Eye (tissue), 1 donor: ENCODE measurements at places on chromosomes 2 and 18.
A peak's percentile ranks its signal among the peaks of the same experiment; 100 is the strongest.

- peak; percentile 12 for DNase-seq
These were observed 934.8 kb upstream of the DDX18 start for GRCh38 chr2:116879650-116880160.

- peak; percentile 30 for DNase-seq
These were observed 217.8 kb upstream of the REV1 start for GRCh38 chr2:99707592-99707991.

DNA sequence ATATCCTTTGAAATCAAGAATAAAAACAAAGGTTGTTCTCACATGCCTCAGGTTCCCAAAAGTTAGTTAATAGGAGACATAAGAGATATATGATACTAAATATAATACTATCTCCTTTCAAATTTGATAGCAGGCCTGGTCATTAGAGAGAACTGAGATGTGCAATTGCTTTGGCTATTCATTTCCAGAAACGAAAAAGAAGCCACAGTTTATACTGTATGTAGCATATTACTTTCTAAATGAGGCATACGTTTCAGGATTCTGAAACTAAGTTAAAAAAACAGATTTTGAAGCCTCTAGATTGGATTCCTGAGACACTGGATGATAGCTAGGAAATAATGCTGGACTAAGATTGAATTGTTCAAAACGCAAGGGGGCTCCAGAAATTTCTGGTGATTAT is 7.1 kb downstream of the PPP1R1C start:
- no peak for DNase-seq

GRCh38 chr2:78486565-78486964 is 538.9 kb upstream of the REG3G start:
- no peak for DNase-seq

DNA sequence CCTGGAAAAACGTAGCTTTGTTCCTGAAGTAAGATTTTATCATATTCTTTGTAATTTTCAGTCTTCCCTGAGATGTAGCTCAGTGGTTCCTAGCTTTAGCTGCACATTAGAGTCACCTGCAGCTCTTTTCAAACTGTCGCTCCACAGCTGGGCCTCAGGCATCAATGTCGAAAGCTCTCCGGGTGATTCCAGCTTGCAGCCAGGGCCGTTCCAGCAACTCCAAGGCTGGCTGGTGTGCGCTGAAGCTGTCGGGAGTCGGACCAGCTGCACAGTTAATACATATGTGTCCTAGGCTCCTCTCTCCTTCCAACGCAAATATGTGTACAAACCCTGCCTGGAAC is 609 bp upstream of the ZNF2 start:
- DNase-seq, result no peak

DNA sequence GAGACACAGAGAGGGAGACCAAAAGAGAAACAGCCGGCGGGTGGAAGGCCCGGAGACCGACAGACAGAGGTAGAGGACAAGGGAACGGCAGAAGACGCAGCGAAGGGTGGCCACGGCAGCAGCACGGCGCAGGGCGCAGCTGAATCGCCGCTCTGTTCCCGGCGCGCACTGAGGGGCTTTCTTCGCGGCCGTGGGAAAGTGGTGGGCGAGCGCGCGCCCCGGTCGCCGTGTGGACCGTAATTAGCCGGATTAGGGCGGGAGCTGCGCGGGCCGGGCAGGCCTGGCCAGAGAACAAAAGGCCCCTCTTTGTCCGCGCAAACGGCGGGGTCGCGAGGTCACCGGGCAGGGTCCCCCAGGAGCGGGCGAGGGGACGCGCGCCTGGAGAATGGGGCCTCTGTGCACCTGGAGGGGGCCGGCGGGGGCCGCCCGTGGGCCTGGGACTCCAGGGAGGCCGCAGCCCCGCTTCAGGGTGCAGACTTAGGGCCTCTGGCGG is 158.3 kb downstream of the ZFP36L2 start:
- DNase-seq, result peak; percentile 79

GRCh38 chr2:185279999-185280398 is 458.6 kb upstream of the FSIP2 start:
- peak; percentile 51 for DNase-seq

- peak; percentile 92 for DNase-seq
These were observed 36.1 kb downstream of the DHRS9 start for GRCh38 chr2:169105476-169105875.

GRCh38 chr2:35708411-35708923 is 647.1 kb upstream of the CRIM1 start:
- DNase-seq, result peak; percentile 8

GRCh38 chr18:26729449-26729848 is 136.1 kb downstream of the AQP4 start:
- peak; percentile 84 for DNase-seq

DNA sequence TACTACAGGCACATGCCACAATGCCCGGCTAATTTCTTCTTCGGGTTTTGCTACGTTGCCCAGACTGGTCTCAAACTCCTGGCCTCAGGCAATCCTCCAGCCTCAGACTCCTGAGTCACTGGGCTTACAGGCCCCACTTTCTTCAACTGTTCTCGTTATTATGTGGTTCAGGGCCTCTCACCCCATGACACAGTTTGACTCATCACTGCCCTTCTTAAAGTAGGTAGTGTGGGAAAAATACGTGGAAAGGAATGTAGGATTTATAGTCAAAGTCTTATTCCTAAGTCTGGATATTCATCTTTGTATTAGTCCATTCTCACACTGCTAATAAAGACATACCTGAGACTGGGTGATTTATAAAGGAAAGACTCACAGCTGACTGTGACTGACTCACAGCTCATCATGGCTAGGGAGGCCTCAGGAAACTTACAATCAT is 19.4 kb downstream of the CENPA start:
- peak; percentile 12 for DNase-seq

- DNase-seq, result no peak
These were observed 374.6 kb downstream of the IRS1 start for GRCh38 chr2:226424971-226425370.

DNA sequence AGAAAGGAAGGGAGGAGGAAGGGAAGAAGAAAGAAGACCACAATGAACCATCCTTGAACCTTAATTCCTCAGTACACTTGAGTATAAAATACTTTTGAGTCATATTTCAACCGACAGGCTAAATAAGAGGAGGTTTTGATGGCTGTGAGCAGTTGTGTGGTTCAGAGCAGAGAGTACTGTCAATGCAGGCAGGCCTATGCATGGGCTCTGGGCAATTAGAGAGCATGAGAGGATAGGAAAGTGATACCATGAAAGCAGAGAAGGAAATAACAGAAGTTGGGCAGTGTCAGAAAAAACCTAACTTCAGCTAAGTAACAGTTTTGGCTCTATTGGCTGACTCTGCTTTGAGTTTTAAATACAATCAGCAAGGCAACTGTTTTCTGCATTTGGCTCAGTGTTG is 123.6 kb upstream of the STK17B start:
- no peak for DNase-seq

GRCh38 chr2:16656784-16657391 is 8.7 kb downstream of the CYRIA start:
- no peak for DNase-seq

DNA sequence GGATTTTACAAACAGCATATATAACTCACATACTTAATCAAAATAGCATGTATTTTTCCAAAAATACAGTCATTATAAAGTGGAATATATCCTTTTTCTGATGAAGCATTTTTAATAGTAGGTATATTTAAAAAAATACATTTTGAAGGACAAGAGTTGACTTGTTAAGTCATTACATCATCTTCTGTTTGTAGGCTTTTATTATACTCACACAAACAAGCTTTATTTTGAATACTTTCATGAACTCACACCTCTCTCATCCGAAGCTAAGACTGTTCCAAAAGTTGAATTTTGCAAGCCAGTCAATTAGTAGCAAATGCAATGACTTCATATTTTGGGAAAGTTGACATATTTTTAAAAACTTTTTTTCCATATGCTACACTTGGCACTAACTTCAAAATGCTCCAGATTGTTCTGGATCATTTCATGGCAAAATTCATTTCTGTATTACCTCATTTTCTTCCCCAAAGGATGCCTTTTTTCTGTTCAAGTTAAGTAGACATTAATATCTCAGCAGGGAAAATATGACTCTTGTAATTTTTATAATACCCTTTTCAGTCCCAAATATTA is 68.5 kb upstream of the WDR75 start:
- DNase-seq, result peak; percentile 40

- DNase-seq, result no peak
These were observed 220.3 kb downstream of the ATAD2B start for GRCh38 chr2:23706613-23707078.

- DNase-seq, result no peak
These were observed 170.5 kb downstream of the FAM210A start for GRCh38 chr18:13555865-13556264.

DNA sequence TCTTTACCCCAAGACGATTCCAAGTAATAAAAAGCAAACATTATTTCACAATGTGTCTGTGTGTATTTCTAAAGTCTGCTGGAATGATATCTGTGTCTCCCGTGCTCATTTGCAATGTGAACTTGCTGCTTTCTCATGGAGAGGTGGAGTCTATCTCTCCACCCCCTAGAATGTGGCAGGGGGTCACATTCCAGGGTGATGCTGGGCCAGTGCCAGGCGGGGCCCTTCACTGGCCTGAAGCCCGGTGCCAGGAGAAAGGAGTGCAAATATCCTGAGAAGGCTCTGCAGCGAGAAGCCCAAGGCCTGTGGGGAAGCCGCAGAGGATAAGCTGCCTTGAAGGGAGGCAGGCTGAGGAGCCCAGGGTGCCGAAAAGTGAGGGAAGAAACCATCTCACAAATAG is 26.8 kb upstream of the LDLRAD4 start:
- DNase-seq, result peak; percentile 50

DNA sequence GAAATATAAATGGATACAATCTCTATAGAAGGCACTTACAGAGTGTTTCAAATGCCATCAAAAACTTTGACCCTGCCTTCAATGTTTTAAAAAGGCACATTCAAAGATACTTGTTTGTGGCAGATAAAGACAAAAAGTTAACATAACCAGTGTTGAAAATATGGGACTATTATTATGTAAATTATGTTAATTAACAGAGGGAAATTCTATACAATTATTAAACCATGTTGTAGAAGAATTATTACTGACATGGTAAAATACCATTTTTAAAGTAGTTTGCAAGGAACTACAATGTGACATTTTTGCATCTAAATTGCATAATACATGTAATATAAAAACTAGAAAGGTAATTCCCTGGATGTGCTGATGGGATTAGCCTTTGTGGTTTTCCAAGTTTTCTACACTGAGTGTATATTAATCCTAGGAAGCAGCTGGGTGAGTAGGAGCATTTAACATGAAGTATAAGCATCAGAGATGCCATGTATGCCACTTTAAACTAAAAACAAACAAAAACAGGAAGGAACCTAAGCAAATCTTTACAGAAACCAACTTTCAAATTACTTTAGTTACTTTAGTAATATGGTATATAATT is 21.7 kb downstream of the MIB1 start:
- DNase-seq, result no peak

- DNase-seq, result no peak
These were observed 24.0 kb downstream of the MAIP1 start for GRCh38 chr2:199979398-199979797.

DNA sequence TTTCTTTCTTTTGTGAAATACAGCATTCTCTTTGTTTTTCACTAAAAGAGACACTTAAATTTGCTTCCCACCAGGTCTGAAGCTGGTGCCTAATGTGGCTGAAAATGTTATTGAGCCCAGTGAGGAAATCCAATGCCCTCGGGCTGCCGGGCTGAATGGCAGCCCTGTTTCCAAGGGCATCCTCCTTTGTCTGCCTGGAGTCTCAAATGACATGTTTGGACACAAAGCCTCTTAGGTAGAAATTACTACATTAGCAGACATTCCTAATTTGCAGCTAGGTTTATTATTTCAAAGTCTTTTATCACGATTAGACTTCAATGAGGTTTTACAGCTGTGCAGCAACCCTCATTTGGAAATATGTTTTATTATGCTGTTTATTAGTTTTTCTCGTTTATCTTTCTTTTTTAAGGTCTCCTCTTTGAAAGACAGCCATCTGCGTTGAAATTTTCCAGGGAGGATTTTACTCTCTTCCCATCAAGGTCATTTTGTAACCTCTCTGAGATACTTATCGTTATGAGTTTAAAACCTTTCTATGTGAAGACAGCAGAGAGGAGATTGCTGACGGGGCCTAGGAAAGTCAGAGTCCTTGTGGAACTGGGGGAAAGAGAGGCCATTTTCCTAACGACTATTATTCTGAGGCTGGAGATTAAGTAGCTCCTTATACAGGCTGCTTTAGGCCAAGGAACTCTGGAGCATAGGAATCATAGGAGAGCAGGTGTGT is 59.0 kb upstream of the ZNF532 start:
- peak; percentile 85 for DNase-seq

DNA sequence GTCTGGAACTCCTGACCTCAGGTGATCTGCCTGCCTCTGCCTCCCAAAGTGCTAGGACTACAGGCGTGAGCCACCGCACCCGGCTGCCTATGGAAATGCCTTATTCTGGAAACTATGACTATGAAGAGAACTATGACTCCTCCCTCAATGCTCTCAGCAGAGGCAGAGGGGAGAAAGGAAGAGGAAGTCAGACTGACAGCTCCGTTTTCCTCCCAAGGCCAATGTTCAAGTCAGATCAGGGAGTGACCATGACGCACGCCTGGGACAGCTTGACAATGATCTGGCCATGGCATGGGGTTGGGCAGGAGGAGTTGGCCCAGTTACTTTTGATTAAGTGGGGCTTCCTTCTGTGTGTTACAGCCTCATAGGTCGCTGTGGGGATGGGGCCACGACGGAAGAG is 44.3 kb upstream of the MRPL33 start:
- DNase-seq, result no peak

GRCh38 chr2:33984131-33984530 is 385.0 kb upstream of the FAM98A start:
- peak; percentile 4 for DNase-seq

DNA sequence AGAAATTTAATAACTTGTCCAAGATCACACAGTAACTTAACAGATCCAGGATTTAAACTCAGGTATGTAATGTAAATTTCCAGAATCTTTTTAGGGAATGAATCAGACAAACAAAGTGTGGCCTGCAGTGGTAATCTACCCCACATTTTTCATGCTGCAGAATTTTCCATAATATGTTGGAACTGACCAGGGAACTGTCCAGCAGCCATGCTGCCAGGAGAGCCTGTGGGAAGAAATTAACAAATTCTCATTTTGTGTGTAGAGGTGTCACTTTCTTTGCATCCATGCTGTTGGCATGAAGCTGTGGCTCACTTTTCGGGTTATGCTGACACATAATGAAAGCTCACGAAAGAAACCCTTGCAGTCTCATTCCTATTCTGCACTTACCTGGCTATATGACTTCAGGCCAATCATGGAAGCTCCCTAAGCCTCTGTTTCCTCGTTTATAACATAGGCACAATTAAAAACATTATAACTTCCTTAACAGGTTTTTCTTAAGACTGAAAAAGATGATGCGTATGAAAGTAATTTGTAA is 54.7 kb downstream of the CDKL4 start:
- DNase-seq, result no peak

DNA sequence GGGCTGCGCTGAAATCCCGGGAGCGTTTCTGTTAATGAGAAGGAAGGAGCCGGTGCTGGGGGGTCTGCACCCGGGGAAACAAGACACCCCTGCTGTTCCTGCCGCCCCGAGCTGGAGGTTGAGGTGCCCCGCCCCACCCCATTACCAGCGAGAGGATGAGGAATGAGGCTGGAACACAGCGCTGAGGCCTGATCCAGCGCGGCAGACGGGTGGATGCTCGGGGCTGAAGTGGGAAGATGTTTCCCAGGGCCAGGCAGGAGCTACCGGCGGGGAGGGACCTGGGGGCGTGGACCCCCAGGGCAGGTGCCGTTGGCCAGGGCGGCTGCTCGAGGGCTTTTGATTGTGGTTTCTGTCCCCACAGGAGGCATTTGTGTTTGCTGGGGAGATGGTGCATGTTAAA is 134.3 kb upstream of the CTDP1 start:
- no peak for DNase-seq

GRCh38 chr2:140869107-140869506 is 1261.7 kb downstream of the LRP1B start:
- no peak for DNase-seq

GRCh38 chr2:241187101-241187917 is 1.2 kb upstream of the ANO7 start:
- DNase-seq, result peak; percentile 56
